ENCODE measurements at places on chromosomes 7 and 10. TPM values are rescaled to one million over a fixed set of nuclear protein-coding genes. Genes with fewer than 3 reads are reported as not detected.

- H3K4me1 ChIP-seq = peaks cover 5% of the 10 kb centered on the region
- no peaks in the 10 kb centered on the region for H3K27me3 ChIP-seq
- no peak overlapping the region for H3K27ac ChIP-seq
- H3K36me3 ChIP-seq = no peaks in the 10 kb centered on the region
- no peak overlapping the region for H3K4me3 ChIP-seq
- no peak for DNase-seq
Measured at GRCh38 chr7:50366311-50366710, 61.8 kb downstream of the IKZF1 start.

DNA sequence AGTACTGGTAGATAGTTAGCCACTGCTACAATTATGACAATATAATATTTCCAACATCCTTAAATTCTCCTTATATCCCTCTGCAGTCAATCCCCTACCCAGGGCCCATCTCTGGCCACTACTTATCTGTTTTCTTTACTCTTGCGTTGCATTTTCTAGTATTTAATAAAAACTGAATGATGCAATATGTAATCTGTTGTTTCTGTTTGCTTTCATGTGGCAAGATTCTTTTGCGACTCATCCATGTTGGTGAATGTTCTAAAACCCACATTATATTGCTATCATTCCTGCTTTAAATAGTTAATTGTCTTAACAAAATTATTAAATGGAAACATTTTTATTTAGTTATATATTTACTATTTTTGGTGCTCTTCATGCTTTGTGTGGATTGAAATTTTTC is 338.5 kb downstream of the MDFIC start:
- no peak overlapping the region for H3K27ac ChIP-seq
- DNase-seq = no peak
- no peaks in the 10 kb centered on the region for H3K4me1 ChIP-seq
- H3K27me3 ChIP-seq = no peaks in the 10 kb centered on the region
- no peak overlapping the region for H3K4me3 ChIP-seq

DNA sequence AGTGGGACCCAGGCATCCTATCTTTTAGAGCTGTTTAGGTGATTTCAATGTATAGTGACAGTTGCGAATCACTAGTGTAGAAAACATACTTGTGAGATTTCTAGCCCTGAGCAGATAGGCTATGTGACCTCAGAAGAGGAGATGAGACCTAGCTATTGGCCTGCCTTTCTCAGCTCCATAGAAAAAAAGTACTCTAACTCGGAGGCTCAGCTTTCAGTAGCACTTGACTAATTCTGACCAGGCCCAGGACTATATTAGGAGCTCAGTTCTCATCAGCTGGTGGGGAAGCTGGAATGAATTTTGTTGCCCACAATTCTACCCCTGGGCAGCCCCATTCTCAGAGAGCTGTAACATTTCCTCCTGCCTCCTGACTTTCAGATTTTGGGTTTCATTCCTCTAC is 179.9 kb upstream of the NAMPT start:
- no peak overlapping the region for H3K27ac ChIP-seq
- peaks cover 8% of the 10 kb centered on the region for H3K36me3 ChIP-seq
- no peak for DNase-seq

Gene TMUB1
- 48.4 TPM for total RNA-seq

Gene JCAD
- total RNA-seq = 44.5 TPM

Gene MACROH2A2
- total RNA-seq = 197 TPM

GRCh38 chr7:117021986-117022385 is 68.7 kb downstream of the ST7 start:
- H3K27me3 ChIP-seq = peaks cover 35% of the 10 kb centered on the region
- no peak for DNase-seq
- no peak overlapping the region for H3K27ac ChIP-seq

Gene MASTL
- total RNA-seq = 29.0 TPM
